ENCODE measurements at places on chromosomes 2 and 18.

GRCh38 chr2:69217333-69218080 is 169.5 kb downstream of the GFPT1 start:
- DNase-seq: no peak

DNA sequence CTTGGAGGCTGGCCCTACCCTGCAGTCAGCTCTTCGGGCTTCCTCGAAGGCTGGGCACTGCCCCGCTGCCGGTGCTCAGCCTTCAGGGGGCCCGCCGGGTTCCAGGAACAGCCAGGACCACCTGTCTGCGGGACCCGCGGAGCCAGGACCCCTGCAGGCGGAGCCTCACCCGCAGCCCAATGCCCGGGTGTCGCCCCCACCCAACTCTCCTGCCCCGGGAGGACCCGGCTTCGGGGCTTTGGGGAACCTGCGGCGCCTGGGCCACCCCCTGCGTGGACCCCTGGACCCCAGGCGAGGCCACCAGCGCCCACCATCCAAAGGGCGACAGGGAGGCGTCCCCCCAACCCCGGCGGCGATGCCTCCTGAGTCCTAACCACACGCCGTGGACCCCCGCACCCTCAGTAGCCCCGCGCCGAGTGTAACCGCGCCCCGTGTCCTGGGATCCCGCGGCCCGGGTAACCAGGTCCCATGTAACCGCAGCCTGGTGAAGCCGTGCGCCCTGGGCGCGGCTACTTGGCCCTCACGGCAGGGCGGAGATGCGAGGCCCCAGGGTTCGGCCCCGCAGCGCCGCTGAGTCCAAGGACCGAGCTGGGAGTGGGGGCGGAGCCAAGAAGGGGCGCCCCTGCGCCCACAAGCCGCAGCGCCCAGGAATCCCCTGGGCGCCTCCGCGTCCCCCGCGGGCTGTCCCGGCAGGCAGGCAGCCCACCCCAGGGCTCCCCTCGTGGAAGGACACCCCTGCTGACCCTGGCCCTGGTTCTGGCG is 11.0 kb upstream of the UBE2F start:
- DNase-seq: no peak

DNA sequence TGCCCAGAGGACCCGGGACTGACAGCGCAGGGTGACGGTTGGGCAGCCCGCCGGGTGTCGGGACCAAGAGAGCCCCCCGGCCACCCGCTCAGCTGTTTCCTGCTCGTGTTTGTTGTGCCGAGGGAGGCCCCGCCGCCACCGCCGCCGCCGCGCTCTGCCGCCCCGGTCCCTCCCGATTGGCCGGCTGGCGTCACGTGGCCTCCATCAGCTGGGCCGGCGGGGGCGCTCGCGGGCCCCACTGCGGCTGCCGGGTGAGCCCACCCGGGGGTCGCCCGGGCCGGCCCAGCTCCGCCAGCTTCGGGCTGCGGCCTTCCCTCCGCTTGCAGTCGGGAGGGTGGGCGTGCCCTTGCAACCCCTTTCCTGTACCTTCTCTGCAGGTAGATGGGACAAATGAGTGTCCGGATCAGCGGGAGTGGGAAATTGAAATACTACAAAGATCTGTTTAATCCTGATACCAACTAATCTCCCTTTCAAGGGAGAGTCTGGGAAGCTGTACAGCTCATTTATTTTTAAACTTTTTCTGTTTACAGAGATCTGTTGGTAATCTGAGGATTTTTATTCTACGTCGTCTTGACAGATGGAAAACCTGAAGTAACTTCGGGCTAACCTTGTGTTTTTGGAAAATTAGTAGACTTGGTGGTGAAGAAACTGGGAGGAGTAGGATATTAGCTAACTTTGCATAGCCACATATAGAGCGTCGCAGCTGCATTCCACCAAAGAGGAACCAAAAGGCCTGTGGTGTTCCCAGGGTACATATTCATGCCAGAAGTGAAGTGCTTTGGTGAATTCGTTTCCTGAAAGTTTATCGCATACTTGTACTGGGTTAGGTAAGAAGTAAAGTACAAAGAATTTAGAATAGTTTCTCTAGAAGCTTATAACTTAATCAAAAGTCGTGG is 1.2 kb downstream of the YPEL5 start:
- peak; percentile 57 for DNase-seq

DNA sequence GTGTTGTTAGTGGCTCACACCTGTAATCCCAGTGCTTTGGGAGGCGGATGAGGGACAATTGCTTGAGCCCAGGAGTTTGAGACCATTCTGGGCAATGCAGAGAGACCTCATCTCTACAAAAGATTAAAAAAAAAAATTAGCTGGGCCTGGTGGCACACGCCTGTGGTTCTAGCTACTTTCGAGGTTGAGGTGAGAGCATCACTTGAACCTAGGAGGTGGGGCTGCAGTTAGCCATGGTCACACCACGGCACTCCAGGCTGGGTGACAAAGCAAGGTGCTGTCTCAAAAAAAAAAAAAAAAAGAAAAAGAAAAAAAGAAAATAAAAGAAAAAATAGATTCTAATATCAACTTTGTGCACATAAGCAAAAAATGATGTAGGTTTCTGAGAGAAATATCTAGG is 1492.5 kb upstream of the TMEFF2 start:
- no peak for DNase-seq

- DNase-seq: no peak
These were observed 8.0 kb upstream of the SPEG start for GRCh38 chr2:219426534-219427136.

- DNase-seq: peak; percentile 82
These were observed 13.3 kb upstream of the MTIF2 start for GRCh38 chr2:55282110-55282917.

- DNase-seq: no peak
These were observed 11.6 kb downstream of the GLI2 start for GRCh38 chr2:120747281-120747680.

GRCh38 chr2:85926931-85927661 is 38.3 kb upstream of the ST3GAL5 start:
- no peak for DNase-seq

GRCh38 chr2:71798266-71799012 is 345.1 kb downstream of the DYSF start:
- peak; percentile 29 for DNase-seq

DNA sequence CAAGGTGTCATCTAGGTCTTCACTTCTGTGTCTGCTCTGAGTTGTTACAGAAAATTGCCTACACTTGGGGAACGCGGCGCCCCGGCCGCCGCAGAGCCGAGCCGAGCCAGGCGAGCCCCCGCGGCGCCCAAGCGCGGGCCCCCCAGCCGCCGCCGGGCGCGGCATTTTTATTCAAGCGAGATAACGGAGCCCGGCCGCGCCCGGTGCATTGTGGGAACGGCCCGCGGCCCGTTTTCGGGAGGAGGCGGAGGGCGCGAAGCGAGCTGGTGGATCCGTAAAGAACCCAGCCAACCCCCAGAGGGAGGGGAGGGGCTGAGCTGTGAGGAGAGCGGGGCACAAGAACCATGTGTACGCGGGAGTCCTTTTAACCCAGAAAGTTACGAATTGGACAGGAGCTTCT is 191.8 kb downstream of the FTCDNL1 start:
- DNase-seq: peak; percentile 39

- no peak for DNase-seq
These were observed 269.8 kb downstream of the TMX3 start for GRCh38 chr18:68445136-68445535.

DNA sequence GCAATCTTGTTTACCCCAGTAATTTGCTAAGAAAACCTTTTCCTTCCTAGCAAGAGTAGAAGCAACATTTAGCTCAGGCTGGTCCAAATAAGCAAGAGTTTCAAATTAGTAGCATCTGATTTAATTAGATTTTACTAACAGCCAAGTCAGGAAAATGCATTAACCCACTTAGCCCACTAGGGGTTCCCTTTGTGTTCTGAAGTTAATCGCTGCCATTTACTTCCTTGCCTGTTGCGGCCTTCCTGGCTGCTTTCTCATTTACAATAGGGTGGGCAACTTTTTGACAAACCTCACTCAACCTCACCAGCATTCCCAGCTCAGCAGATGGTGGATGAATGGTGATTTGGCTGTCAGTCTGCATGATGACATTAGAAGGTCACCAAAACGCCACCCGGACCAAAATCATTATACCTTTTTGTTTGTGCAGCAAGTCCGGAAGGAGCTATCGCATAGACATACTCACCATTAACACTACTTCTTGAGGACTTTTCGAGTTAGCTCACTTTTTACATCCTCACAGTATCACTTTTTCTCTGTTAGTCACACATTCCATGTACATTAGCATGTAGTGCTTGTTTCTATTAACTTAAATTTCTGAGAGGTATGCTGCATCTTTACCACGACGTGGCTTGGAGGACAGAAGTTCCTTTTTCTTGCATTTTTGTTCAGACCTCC is 101.5 kb upstream of the SETBP1 start:
- DNase-seq: peak; percentile 54

DNA sequence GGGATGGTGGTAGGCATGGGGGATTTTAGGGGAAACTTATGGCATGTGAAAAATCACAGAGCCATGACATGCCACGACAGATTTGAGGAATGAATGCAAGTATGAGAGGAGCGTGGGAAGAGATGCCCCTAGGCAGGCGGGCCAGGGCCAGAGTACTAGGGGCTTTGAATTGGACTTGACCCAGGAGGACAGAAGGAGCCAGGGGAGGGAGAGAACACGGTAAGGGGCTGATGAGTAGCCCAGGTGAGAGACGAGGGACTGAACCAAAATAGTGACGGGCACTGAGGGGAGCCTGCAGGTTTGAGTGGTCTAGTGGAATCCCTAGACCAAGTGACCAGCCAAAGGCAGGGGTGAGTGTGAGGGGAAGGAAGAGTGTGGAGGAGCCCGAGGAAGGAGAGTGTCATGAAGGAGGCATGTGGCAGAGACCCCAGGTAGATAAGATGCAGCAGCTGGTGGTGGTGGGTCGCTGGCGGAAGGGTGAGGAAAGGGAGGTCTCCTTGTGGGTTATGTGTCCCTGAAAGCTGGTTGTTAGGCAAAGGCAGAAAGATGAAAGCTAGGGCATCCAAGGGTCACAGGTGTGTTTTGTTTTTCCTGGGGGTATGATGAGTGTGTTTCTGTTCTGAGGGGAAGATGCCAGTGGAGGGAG is 48.7 kb downstream of the ZBTB7C start:
- no peak for DNase-seq

- DNase-seq: no peak
These were observed 63.0 kb downstream of the RHBDD1 start for GRCh38 chr2:226898897-226899296.

DNA sequence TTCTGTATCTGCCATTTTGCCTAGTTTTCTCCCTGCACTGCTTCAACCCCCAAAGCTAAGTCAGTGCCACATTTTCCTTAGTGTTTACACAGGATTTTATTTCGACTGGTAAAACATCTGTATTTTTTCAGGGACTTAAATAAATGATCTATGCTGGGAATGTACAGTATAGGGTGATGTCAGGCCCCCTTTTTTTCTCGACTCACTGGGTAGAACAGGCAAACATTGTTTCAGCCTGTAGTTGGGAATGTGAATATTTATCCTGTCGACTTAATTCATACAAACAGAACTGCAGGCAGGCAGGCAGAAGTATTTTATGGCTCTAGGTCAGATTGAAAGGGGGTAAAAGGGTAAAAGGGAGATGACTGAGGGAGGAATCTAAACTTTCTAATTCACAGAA is 123.5 kb upstream of the ZFP36L2 start:
- DNase-seq: no peak

GRCh38 chr2:67955748-67956603 is 106.8 kb downstream of the C1D start:
- no peak for DNase-seq

DNA sequence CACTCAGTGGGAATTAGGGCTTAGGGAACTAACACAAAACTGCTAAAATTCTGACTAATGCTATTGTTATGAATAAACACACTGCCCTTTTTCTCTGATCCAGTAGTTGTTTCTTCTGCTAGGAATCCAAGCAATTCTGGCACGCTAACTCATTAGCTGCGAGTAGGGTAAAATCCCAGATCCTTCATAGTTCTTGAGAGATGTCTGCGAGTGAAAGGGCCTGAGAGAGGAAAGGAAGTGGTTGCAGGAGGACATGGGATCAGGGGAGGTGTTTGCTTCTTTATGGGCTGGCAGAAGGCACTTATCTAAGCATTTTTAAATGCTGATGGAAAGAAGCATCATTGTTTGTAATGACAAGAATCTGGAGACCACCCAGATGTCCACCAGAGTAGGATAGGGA is 9.4 kb downstream of the MAP3K19 start:
- DNase-seq: peak; percentile 61

DNA sequence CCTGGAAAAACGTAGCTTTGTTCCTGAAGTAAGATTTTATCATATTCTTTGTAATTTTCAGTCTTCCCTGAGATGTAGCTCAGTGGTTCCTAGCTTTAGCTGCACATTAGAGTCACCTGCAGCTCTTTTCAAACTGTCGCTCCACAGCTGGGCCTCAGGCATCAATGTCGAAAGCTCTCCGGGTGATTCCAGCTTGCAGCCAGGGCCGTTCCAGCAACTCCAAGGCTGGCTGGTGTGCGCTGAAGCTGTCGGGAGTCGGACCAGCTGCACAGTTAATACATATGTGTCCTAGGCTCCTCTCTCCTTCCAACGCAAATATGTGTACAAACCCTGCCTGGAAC is 609 bp upstream of the ZNF2 start:
- DNase-seq: no peak

DNA sequence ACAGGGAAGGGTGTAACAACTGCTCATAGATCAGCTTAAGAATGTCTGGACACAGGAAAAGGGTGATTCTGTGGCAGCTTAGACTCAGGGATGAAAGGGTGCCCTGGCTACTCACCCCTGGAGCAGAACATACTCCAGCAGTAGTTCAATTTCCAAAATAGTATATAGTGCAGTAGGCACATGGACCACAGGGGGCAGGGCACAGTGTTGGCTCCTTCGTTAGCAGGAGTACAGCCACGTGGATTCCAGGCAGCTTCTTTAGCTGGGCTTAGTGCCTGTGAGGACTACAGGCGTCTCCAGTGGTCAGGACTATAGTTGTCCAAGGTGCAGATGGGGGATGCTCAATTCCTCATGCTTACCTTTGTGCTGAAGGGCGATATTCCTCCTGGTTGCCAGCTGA is 277.5 kb upstream of the DDX18 start:
- DNase-seq: no peak

DNA sequence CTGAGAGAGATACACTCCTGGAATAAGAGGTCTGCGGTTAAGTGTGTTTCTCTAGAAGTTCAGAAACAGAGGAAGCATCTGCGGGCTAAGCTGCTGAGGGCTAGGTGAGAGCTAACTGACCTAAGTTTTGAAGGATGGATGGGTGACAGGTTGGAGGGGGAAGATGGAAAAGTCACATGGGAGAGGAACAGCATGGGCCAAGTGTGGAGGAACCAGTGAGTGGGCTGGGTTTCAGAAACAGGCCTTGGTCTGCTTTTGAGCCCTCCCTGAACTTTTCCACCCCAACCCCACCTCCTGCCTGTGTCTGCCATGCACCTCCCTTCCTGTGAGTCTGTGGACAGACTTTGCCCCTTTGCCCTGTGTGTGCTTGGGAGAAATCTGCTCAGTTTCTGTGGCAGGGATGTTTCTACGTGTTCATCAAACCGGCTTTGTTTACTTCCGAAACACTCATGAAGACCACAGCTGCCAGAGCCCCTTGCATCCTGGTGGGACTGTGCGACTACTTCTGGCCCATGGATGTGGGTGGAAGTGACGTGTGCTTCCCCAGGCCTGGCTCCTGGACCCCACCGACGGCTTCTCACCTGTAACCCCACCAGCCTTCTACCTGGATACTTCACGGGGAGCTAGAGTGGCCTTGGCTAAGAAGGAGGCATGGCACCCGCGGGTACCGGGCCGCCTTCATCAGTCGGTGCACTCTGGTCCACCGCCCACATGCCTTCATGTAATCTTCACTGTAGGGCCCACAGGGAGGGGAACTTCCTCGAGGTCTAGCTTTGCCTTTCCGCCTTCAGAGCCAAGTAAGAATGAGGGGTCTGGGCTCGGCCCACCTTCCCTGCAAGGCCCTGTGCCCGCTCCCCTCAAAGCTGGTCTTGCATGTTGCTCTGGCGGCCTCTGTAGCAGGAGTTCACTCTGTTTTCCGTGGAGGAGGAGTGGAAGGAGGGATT is 1.4 kb upstream of the HPCAL1 start:
- no peak for DNase-seq
